ENCODE measurements at places on chromosomes 13 and 19.

- H3K27ac ChIP-seq = no peak overlapping the region
- no peak for DNase-seq
- peak overlapping the region; percentile 92 for H3K4me3 ChIP-seq
- no peaks in the 10 kb centered on the region for H3K27me3 ChIP-seq
- peaks cover 27% of the 10 kb centered on the region for H3K4me1 ChIP-seq
Measured at GRCh38 chr19:571566-571974, 826 bp upstream of the BSG start.

- H3K27ac ChIP-seq = no peak overlapping the region
- peaks cover 44% of the 10 kb centered on the region for H3K4me1 ChIP-seq
- no peaks in the 10 kb centered on the region for H3K36me3 ChIP-seq
Measured at GRCh38 chr19:6519289-6519688, 11.5 kb upstream of the TNFSF9 start.

- DNase-seq = peak; percentile 34
- H3K4me3 ChIP-seq = no peak overlapping the region
- no peaks in the 10 kb centered on the region for H3K27me3 ChIP-seq
- no peaks in the 10 kb centered on the region for H3K36me3 ChIP-seq
- peaks cover 30% of the 10 kb centered on the region for H3K4me1 ChIP-seq
- peak overlapping the region; percentile 14 for H3K27ac ChIP-seq
Measured at GRCh38 chr19:15136234-15136954, 29.2 kb downstream of the SYDE1 start.

- no peak overlapping the region for H3K27ac ChIP-seq
- no peak for DNase-seq
- no peak overlapping the region for H3K4me3 ChIP-seq
- H3K36me3 ChIP-seq = no peaks in the 10 kb centered on the region
- 0 out of 2 replicates have a peak, but pooled peaks cover 3% of the 10 kb centered on the region for H3K4me1 ChIP-seq
Measured at GRCh38 chr19:18785179-18786124, 5.7 kb downstream of the COMP start.

DNA sequence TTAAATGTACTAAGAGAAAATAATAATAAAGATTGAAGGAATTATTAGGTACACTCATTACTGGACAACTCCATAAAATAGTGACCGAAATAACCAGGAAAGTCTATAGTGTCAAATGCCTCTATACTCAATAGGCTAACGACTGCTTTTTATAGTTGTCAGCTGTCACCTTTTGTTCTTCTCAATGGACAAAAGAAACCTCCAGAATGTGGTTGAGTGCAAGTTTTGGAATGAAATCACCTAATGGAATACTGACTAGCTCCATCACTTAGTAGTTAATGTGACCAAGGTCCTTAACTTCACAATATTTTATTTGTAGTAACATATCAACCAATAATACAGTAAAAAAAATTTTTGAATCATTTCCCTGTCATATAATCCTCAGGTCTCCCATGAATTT, 18.1 kb downstream of the TSC22D1 start:
- no peak overlapping the region for H3K4me3 ChIP-seq
- 0 out of 2 replicates have a peak, but pooled peaks cover 3% of the 10 kb centered on the region for H3K36me3 ChIP-seq
- H3K4me1 ChIP-seq = no peaks in the 10 kb centered on the region
- no peak for DNase-seq
- no peak overlapping the region for H3K27ac ChIP-seq

- no peak for DNase-seq
- H3K27ac ChIP-seq = no peak overlapping the region
- no peaks in the 10 kb centered on the region for H3K36me3 ChIP-seq
- H3K4me1 ChIP-seq = peaks cover 35% of the 10 kb centered on the region
- H3K27me3 ChIP-seq = no peaks in the 10 kb centered on the region
Measured at GRCh38 chr13:44930280-44930679, 59.0 kb downstream of the NUFIP1 start.

- no peak overlapping the region for H3K27ac ChIP-seq
- DNase-seq = no peak
- H3K4me3 ChIP-seq = no peak overlapping the region
- no peaks in the 10 kb centered on the region for H3K36me3 ChIP-seq
Measured at GRCh38 chr13:100958831-100959230, 284.2 kb upstream of the TMTC4 start.

- DNase-seq = no peak
- peaks cover 6% of the 10 kb centered on the region for H3K27me3 ChIP-seq
- H3K4me1 ChIP-seq = no peaks in the 10 kb centered on the region
- H3K27ac ChIP-seq = no peak overlapping the region
Measured at GRCh38 chr13:75869981-75870380, 233.9 kb downstream of the LMO7 start.

- DNase-seq = no peak
- H3K27me3 ChIP-seq = no peaks in the 10 kb centered on the region
- H3K27ac ChIP-seq = no peak overlapping the region
- H3K36me3 ChIP-seq = no peaks in the 10 kb centered on the region
- peaks cover 7% of the 10 kb centered on the region for H3K4me1 ChIP-seq
- H3K4me3 ChIP-seq = peak overlapping the region; percentile 61
Measured at GRCh38 chr13:27170221-27170515, 1.4 kb downstream of the USP12 start.

GRCh38 chr13:37869756-37870488, at the start of gene TRPC4:
Gene TRPC4 (minus strand): TSS chr13:37869772. CDS start chr13:37783333, 86,439 bp downstream.
- H3K27ac ChIP-seq = peak within 1 kb of the TSS; percentile 54
- H3K4me1 ChIP-seq = peaks cover 21% of the 10 kb centered on the region
- H3K27me3 ChIP-seq = no peaks in the 10 kb centered on the region
- DNase-seq = peak; percentile 65
- H3K4me3 ChIP-seq = peak within 1 kb of the TSS; percentile 51

DNA sequence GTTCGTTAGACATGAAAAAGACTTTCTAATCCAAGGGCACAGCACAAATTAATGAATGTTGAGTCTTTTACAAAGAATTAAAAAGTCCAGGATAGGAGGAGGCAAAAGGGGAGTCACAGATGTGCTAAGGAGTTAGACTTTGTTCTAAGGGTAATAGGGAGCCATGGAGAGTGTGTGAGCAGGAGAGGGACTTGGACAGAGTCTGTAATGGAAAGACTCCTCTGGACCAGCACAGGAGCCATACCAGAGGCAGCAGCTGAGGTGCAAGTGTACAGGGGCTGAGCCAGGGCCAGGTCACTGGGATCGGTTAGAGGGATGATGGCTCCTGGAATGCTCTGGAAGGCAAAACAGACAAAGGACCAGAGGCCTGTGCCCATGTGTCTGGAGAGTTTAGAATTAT, 10.5 kb downstream of the GTPBP3 start:
- peaks cover 30% of the 10 kb centered on the region for H3K4me1 ChIP-seq
- no peaks in the 10 kb centered on the region for H3K36me3 ChIP-seq
- H3K4me3 ChIP-seq = no peak overlapping the region
- H3K27me3 ChIP-seq = no peaks in the 10 kb centered on the region

GRCh38 chr13:103140001-103140671, 73.9 kb upstream of the SLC10A2 start:
- H3K36me3 ChIP-seq = no peaks in the 10 kb centered on the region
- no peak overlapping the region for H3K4me3 ChIP-seq
- peaks cover 23% of the 10 kb centered on the region for H3K27me3 ChIP-seq
- no peak for DNase-seq
- H3K4me1 ChIP-seq = no peaks in the 10 kb centered on the region

DNA sequence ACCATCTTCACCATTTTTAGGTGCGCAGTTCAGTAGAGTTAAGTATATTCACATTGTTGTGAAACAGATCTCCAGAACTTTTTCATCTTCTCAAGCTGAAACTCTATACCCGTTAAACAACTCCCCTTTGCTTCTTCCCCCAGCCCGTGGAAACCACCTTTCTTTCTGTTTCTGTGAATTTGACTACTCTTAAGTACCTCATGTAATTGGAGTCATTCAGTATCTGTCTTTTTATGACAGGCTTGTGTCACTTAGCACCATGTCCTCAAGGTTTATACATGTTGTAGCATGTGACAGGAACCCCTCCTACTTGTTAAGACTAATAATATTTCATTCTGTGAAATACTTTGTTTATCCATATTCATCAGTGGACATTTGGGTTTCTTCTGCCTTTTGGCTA, 52.8 kb downstream of the TNFRSF19 start:
- H3K27ac ChIP-seq = no peak overlapping the region
- no peaks in the 10 kb centered on the region for H3K36me3 ChIP-seq
- no peak overlapping the region for H3K4me3 ChIP-seq
- no peak for DNase-seq
- peaks cover 16% of the 10 kb centered on the region for H3K4me1 ChIP-seq
- no peaks in the 10 kb centered on the region for H3K27me3 ChIP-seq

DNA sequence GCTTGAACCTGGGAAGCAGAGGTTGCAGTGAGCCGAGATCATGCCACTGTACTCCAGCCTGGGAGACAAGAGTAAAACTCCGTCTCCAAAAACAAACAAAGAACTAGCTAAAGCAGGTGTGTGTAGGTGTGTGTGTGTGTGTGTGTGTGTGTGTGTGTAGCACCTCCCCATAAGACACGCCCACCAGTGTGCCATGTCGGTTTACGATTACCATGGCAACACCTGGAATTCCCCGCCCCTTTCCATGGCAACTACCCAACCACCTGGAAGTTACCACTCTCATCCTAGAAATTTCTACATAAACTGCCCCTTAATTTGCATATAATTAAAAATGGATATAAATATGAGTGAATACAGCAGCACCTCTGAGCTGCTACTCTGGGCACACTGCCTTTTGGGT, 80.9 kb upstream of the ADGRE5 start:
- H3K4me3 ChIP-seq = no peak overlapping the region
- no peaks in the 10 kb centered on the region for H3K36me3 ChIP-seq
- DNase-seq = no peak
- H3K27me3 ChIP-seq = no peaks in the 10 kb centered on the region

GRCh38 chr19:55609326-55609725, 3.9 kb downstream of the ZNF865 start:
- no peak for DNase-seq
- no peaks in the 10 kb centered on the region for H3K27me3 ChIP-seq
- no peak overlapping the region for H3K27ac ChIP-seq
- peaks cover 33% of the 10 kb centered on the region for H3K36me3 ChIP-seq
- peaks cover 11% of the 10 kb centered on the region for H3K4me1 ChIP-seq

GRCh38 chr19:50720921-50721381, 1.3 kb upstream of the SHANK1 start:
- H3K4me1 ChIP-seq = peaks cover 4% of the 10 kb centered on the region
- no peak for DNase-seq
- peaks cover 57% of the 10 kb centered on the region for H3K27me3 ChIP-seq
- H3K4me3 ChIP-seq = no peak overlapping the region
- H3K36me3 ChIP-seq = no peaks in the 10 kb centered on the region
- no peak overlapping the region for H3K27ac ChIP-seq

GRCh38 chr13:112449545-112449930, 73.4 kb downstream of the SPACA7 start:
- H3K4me1 ChIP-seq = no peaks in the 10 kb centered on the region
- H3K36me3 ChIP-seq = no peaks in the 10 kb centered on the region
- H3K4me3 ChIP-seq = no peak overlapping the region
- H3K27ac ChIP-seq = no peak overlapping the region
- H3K27me3 ChIP-seq = peaks cover 93% of the 10 kb centered on the region
- peak; percentile 45 for DNase-seq

DNA sequence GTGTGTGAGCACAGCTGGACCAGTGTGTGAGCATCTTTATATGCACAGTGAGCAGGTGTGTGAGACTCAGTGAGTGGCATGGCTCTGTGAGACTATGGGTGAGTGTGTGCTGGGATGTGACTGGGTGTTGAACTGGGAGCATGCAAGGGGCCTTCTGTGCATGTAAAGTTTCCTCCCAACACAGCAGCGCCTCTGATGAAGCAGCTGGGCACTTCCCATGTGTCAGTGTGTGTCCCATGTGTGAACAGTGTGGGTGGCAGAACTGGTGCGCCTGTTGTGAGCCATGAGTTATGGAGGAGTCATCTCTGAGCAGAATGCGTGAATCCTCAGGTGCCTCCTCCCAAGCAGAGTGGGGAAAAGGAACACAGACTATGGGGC, 24.1 kb downstream of the LGALS16 start:
- H3K27ac ChIP-seq = no peak overlapping the region
- H3K4me3 ChIP-seq = no peak overlapping the region
- no peaks in the 10 kb centered on the region for H3K4me1 ChIP-seq
- DNase-seq = no peak
